ENCODE measurements at places on chromosomes 16 and 17.

- DNase-seq, result no peak
These were observed 55.2 kb downstream of the ARSG start for GRCh38 chr17:68346448-68346847.

DNA sequence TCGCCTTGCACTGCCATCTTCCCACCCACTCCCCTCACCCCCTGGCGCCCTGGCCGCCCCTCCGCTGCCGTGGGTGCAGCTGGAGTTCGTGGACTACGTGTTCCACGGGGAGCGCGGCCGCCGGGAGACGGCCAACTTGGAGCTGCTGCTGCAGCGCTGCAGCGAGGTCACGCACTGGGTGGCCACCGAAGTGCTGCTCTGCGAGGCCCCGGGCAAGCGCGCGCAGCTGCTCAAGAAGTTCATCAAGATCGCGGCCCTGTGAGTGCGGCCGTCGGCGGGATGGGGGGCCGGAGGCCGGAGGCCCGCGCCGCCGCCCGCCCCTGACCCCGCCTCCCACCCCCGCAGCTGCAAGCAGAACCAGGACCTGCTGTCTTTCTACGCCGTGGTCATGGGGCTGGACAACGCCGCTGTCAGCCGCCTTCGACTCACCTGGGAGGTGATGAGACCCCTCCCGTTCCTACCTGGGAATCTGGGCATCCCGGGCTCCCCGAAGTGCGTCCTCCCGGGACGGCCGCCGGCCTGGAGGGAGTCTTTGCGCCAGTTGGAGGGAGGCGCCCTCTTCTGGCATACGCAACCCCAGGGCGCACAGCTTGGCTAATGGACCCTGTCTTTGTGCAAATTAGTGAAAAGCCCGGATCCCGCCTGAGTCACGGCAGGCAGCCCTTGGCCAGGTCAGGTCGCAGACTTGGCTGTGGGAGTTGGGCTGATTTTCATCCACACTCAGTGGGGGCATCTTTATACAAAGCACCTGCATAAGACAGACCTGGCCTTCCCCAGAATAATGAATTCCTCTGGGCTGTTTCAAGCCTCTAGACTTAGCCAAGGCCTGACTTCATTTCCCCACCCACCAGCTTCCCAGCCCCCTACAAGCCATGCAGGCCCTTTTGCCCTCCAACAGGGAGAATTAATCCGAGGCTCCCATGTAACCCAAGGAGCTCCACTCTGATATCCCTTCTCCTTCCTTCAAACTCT is 14.3 kb downstream of the RAPGEFL1 start:
- DNase-seq, result no peak

DNA sequence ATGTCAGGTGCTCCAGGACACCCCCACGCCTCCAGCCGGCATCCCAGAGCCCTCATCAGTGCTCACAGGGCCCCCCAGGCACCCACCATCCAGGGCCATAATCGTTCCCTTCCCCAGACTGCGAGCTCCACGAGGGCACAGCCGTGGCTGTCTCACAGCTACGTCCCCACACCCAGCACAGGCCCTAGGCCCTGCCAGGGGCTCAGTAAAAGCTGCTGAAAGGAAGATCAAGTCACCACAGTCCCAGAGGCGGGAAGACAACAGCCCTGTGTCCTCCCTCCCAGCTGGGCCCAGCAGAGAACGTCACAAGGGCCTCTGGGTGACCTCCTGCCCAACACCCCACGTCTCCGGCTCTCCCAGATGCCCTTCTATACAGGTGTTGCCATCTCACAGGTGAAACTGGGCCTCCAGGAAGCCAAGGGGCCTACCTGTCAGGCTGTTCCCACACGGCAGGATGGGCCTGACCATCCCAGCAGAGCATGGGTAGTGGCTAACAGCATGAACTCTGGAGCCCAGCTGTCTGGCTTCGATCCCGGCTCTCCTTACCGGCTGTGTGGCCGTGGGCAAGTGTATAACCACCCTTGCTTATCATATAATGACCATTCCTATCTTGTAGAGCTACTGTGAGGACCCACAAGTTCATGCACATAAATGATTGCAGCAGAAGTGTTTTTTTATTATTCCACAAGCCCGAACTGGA is 17.9 kb downstream of the ARL2BP start:
- no peak for DNase-seq

DNA sequence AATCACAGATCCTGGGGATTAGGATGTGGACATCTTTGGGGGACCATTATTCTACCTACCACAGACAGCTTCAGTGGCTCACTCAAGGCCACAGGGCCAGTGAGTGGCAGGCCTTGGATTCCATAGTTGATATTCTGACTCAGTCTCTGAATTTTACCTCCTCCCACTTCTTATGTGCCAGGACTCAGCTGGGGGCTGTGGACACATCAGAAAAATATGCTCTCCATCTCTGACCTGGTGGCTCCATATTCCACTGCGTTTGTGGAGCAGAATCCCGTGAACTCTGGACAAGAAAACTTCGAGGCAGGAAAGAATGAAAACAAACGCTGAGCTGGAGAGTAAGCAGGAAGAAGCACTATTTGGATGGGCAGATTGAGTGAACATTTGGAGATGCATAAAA is 301.8 kb upstream of the MAF start:
- no peak for DNase-seq

DNA sequence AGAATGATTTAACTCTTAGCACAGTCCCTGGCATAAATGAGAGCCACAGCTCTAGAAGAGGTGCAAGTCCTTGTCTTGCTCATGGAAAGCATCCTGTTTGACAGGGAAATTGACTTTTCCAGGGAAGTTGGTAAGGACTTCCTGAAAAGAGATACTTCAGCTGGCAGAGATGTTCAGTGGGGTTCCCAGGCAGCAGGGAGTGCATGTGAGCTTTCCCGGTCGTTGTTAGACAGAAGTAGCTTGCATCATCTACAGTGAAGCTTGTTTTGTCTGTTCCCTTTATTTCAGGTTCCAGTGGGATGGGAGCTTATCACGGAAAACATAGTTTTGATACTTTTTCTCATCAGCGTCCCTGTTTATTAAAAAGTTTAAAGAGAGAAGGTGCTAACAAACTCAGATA is 22.9 kb downstream of the ALDH3A2 start:
- no peak for DNase-seq

DNA sequence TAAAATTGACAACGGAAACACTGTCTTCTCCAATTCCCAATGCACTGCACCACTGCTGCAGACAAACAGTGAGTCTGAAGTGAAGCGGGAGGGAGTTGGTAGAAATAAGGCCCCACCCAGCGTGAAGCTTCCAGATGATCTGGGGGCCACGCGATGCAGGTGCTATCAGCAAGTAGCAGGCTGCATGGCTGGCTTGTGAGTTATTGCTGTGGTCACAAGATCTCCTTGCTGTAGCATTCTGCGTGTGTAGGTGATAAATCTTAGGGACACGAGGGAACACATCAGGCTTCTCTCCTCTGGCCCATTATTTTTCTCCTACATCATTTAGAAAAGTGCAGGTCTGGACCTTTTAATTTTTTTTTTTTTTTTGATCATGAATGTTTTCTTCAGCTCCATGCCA is 407.6 kb downstream of the TMEM114 start:
- no peak for DNase-seq

DNA sequence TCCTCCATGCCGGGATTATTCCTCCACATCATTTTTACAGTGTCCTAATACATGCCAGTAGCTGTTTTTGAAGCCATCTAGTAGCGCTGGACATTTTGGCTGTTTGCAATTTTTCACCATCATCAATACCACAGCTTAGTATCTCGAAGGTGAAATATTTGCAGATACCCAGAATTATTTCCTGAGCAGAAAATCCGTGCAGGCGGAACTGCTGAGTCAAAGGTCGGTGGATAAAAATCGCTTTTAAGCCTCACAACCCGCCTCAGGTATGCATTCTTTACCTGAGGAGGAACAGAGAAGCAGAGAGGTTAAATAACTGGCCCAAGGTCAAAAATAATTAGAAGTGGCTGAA is 584 bp upstream of the TNRC6A start:
- DNase-seq, result no peak

DNA sequence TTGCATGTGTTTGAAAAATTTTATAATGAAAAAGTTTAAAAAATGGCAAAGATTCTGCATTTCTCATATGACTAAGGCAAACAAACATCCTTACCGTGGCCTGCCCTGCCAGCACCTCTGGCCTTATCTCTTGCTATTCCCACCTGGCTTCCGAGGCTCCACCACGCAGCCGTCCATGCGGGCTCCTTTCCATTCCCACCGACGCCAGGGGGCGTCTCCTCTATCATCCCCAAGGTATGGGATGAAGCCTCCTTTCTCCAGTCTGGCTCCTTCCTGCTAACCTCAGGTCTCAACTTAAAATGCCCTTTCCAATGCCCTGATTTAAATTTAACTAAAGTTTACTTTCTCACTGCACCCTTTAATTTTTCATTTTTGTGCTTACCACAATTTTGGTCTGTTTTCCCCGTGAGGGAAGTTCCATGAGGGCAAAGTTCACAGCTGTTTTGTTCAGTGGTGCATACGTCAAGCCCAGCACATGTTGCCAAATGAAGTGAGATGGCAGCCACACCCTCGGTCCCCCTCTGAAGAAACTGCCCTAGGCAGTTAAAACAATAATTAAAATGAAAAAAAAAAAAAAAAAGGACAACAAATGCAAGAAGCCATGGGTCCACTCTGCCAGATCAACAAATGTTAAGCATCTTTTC is 13.3 kb upstream of the SDK2 start:
- no peak for DNase-seq

DNA sequence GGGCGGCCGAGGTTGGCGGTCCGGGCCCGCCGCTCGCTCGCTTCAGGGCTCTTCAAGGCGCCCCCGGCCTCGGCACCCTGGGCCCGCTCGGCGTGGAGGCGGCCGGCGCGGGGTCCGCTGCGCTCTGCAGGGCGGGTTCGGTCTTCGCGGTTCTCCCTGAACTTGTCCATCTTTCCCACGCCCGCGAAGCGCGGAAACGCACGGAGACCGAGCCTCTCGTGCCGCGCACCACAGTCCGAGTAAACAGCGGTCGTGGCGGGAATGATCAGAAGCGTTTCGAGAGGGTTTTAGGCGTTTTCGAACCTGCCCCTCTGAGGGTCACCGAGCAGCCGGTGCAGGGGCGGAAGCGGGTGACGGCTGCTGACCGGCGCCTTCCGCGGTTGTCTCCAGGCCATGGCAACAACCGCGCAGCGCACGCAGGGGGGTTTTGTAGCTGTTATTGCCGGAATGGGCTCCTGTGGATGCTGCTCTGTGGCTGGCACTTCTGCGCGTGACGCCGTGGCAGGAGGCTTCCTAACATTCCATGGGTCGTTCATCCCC is 414 bp downstream of the NARF start:
- no peak for DNase-seq

DNA sequence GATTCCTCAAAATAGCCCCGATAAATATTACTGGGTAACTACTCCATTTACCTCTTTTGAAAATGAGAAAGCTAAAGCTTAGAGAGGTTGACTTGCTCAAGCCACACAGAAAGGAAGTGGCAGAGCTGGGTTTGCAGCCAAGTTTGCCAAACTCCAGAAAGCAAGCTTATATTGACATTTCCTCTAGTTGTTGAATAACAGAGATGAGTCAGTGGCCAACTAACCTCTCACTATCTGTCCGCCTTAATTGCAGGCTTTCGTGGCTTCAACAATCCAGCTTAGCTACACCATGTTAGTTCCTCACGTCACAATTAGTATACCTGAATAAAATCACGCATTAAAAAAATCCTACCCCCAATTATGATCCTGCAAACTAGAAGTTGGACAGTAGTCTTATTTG is 151.7 kb downstream of the CNTNAP4 start:
- no peak for DNase-seq

DNA sequence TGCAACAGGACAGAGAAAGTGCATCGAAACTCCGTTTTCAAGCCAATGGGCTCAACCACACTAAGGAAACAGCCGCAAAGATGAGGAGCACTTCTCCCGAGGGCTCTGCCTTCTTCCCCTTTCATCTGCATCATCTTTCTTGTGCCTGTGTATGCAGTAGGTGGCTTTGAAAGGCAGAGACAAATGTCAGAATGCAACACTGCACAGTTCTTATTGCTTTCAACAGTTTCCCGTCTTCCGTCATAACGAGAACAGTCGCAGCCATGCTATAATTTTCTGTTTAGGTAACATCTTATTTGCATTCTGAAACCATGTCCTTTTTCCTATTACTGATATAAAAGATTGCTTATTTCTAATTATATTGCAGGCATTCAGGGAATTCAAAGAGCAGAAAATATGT is 205.2 kb downstream of the SLC39A11 start:
- no peak for DNase-seq

DNA sequence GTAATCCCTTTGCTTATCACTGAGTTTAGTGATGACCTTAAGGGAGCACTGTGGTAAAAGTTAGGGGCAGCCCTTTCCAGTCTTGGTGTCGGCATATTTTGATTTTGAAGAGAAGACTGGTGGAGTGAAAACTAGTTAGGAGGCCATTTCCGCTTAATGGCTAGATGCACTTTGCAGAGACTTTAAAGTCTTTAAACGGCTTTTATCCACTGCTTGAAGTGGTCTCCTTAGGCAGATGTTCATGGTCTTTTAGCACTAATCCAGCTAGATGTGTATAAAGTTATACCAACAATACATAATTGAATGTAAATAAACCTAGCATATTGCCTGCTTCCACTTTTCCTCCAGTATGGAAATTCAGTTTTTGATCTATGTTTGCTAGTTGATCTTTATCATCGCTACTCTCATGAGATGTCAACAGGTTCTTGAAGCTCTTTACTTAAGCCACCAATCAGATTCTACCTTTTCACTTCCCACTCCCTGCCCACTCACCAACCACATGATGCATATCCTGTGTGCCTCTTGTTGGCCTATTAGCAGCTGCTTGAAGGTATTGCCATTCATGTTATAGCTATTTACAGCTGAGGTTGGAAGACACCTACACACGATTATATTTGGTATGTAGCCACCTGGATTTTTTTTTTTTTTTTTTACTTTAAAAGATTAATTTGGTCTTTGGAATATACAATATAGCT is 132.0 kb downstream of the NLK start:
- no peak for DNase-seq

- DNase-seq, result no peak
These were observed 140.3 kb downstream of the SLC39A11 start for GRCh38 chr17:72952220-72952619.

- DNase-seq, result no peak
These were observed 79.1 kb downstream of the C17orf67 start for GRCh38 chr17:56754523-56755208.

- DNase-seq, result no peak
These were observed 44.1 kb downstream of the DDX19A start for GRCh38 chr16:70390774-70391173.

- DNase-seq, result no peak
These were observed 439.5 kb downstream of the WWOX start for GRCh38 chr16:78538919-78539318.

GRCh38 chr16:51035711-51036110 is 115.4 kb downstream of the SALL1 start:
- DNase-seq, result no peak

GRCh38 chr17:32795339-32795979 is 81.5 kb downstream of the MYO1D start:
- no peak for DNase-seq

Data from NCI-H2081 treated with DMSO at 0.1 percent for 48 hours (cell line).